ENCODE measurements at places on chromosomes 16 and 17. TPM values are rescaled to one million over a fixed set of nuclear protein-coding genes. Genes with fewer than 3 reads are reported as not detected.

Gene KRT32
- total RNA-seq = 0.07 TPM

Gene PCTP
- 18.7 TPM for total RNA-seq

Gene ZPBP2
- total RNA-seq = not detected

Gene SRP68
- 78.7 TPM for total RNA-seq

Gene CSHL1
- not detected for total RNA-seq

Gene WFIKKN2
- total RNA-seq = not detected

Gene PRSS33
- total RNA-seq = not detected

Gene TMC8
- 0.26 TPM for total RNA-seq

Gene NLE1
- total RNA-seq = 35.5 TPM

Gene CCDC182
- not detected for total RNA-seq

Gene SMG6
- total RNA-seq = 21.2 TPM

All from A549 treated with Mapracorat at 1 μM for 4 hours (cell line).